NCI-H1694 (cell line): ENCODE measurements at places on chromosomes 4 and X.

GRCh38 chrX:39018541-39018940, 217.3 kb downstream of the MID1IP1 start:
- DNase-seq: no peak

DNA sequence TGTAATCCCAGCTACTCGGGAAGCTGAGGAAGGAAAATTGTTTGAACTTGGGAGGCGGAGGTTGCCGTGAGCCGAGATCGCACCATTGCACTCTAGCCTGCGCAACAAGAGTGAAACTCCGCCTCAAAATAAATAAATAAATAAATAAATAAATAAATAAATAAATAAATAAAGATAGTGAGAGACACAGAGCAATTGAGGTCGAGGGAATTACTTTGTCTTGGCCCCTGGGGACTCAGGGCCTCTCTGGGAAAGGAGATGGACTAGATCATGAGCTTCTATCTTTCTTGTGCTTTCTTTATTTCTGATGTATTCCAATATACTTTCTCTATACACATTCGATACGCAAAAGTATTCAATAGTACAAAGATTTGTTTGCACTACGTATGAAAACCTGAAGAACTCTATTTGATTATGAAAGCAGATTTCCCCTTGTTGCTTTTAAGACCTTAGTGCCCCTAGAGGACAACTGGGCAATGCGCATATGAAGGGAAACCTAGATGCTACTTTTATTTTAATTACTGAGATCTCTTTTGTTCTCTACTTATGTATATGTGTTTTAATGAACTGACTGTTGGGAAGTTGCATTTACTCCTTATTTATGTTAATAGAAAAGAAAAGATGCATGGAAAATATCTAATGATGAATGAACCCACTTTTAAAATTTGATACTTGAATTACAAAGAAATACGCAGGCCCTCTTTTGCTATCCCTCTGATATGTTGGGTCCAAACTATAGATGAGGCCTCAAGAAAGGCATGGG, 12.8 kb upstream of the ELOVL6 start:
- no peak for DNase-seq

- no peak for DNase-seq
Measured at GRCh38 chrX:113962343-113962742, 621.5 kb upstream of the HTR2C start.

DNA sequence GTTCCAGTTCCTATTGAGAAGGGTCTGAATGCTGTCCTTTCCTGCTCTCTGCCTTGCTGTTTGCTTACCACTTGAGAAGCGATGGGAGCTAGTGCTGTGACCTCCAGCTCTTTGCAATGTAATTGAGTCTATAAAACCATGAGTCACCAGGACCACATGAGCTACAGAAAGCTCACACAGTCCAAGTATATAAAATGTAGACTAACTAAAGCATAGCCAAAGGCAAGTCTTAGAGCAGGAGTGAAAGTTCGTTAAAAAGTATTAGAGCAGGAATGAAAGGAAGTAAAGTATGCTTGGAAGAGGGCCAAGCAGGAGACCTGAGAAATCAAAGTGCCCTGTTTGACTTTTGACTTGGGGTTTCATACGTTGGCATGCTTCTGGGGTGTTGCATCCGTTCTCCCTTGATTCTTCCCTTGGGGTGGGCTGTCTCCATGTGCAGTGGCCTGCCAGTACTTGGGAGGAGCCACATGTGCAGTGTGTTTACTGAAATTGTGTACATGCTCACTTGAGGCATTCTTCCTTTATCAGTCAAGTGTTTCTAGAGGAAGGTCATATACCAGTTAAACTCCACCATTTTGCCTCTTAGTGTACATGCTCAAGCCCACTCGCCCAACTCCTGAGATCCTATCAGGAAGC, 71.3 kb upstream of the KIT start:
- DNase-seq: no peak

DNA sequence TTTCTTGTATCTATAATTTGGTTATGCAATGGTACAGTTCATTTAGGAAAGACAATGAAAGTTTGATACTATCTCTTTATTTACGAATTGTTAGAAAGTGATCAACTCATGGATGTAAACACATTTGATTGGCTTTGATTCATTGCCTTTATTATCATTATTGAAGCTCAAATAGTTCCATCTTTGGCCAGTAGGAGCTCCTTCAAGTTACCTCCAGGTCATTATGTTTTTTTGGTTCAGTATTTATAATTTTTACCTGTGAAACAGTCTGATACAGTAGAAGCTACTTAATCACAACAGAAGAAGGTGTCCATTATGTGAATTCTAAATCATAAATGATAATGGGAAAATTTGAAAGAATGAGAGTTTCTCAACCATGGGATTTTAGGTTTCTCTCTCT, 12.4 kb downstream of the NPY5R start:
- DNase-seq: no peak

DNA sequence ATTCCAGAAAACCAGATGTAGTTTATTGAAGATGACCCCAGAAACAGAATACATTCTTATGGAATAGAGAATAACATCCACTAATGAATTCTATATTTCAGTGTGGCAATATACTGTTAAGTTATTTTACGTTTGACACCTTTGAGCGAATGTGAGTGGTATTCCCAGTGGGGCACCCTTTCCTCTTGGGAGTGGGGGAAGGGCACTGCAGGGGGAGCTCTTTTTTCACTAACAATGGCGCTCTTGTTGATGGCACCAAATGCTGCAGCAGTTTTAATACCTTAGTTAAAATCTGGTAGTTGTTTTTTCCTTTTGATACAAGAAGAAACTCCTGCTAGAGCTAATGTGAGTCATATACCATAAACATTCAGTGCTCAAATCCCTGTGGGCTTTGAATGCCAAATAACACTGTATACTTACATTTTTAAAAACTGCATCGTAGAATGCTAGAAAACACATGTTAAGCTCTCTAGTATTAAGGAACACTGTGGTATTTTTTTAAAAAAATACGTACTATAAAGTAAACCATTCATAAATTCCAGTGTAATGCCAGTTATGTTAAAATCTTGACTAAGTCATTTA, 178.5 kb downstream of the DCHS2 start:
- DNase-seq: no peak

- DNase-seq: no peak
Measured at GRCh38 chr4:88857588-88857987, 160.0 kb upstream of the NAP1L5 start.

DNA sequence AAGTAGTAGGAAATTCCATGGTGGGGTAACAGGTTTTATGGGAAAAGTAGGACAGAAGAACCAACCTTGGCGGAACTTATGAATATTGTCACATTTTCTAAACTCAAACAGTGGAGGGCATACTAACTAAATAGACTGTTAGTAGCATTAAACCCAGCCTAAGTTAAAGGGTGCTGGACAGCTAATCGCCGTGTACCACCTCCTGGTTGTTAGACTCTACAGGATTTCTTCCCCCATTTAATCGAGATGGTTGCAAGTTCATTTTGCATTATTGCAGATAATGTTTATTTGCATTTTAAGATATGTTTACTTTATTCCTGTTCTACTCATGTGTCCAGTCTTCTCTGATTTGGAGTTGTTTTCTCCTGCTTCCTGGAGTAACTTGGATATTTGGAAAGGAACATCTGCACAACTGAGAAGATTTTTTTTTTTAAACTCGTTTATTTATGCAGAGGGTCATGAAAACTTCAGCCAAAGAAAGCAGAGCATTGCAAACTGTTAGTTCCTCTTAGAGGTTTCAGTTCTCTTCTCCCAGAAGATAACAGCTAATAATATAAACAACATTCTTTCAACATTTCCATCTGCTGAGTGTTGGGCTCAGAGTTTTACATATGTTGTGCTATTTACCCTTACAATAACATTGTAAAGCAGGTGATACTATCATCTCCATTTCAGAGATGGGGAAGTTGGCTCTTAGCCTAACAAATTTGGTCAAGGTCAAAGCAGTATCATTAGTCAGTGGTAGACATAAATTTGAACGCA, 51.5 kb upstream of the TBC1D9 start:
- no peak for DNase-seq

GRCh38 chr4:164058776-164059445, 564.4 kb downstream of the TMA16 start:
- DNase-seq: no peak
